ENCODE measurements at places on chromosomes 1 and 21.

DNA sequence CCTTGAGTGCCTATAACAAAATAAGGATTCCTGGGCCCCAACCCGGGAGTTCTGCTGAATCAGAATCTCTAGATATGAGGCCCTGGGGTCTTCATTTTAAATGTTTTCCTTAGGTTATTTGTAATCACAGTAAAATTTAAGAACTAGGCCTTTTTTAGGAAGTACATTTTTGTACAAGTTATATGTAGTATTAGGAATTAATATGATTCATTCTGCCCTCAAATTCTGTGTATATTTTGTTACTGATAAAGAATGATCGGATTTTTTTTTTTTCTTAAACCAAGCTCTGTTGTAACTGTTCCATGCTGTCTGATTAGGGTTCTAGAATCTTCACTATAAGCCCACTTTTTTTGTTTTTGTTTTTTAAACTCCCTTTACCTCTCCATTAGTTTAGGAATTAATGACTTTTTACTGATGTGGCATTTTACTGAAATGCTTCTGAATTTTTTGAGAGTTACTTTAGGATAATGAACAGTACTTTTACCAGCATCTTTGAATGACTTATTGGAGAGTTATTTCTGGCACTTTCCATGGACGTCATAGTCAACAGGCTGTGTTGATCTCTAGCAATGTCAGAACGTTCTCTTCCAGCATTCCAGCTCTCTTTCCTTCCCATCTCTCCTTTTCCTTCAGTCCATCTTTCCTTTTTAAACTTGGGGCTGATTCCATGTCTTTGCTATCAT lies 48.3 kb downstream of the CLIC4 start:
- DNase-seq = no peak

GRCh38 chr21:44742418-44743153 lies 31.2 kb upstream of the TSPEAR start:
- DNase-seq = no peak

- no peak for DNase-seq
These were observed 3.2 kb downstream of the TBX15 start for GRCh38 chr1:118984722-118985639.

DNA sequence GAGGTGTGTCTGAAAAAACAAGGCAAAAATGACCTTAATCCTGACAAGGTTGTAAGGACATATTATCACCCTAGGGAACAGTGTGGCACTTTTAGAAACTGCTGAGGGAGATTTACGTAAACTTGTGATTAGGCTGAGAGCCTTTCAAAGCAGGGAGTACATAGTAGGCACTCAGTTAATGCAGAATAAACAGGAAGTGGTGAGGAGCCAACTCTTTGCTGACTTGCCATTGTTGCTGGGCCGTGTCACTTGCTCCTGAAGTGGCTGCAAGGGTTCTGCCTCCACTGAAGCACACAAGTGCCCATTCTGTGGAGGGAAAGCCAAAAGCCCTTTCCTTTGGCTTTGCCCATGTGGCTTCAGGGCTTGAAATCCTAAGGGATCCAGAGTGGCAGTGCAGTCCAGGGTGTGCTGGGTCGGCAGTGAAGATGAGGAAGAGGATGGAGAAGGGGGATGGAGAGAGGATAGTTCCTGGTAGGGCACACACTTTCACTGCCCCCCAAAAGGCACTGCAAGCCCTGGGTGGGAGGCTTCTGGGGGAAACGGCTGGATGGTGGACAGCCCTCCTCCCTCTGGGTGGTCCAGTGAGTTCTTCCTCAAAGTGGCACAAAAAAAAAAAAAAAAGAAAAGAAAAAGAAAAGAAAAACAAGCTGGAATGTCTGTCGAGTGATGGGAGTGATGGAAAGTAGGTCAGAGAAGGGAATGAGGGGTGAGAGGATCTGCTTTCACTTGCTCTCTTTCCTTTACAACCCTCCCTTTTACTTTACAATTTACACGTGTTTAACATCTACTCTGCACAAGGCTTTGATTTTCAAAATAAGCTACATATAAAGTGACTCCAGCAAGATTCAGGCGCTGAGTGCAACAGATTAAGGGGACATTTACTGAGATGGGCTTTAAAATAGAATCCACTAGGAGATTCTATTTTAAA lies 13.7 kb upstream of the RHEX start:
- no peak for DNase-seq

- no peak for DNase-seq
These were observed 54.6 kb upstream of the PRDX6 start for GRCh38 chr1:173422456-173422976.

DNA sequence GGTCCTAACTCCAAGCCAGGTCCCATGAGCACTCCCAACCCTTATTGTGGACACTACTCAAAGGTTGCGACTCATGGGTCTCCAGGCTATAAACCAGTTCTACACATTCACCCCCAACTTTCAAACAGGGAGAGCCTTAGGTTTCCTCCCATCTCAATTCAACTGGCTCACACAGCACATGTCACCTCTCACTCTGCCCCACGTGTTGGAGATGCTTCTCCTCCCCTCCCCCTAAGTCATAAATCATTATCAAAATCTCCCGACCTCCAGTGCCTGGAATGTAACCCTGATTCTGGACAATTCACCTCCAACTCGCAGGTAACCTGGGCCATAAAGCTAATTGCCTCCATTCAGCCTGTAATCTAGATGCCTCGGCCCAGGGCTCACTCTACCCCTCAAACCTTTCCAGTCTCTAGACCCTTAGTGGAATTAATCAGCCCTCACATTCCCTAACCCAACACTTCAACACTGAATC lies 595 bp downstream of the AK2 start:
- no peak for DNase-seq

DNA sequence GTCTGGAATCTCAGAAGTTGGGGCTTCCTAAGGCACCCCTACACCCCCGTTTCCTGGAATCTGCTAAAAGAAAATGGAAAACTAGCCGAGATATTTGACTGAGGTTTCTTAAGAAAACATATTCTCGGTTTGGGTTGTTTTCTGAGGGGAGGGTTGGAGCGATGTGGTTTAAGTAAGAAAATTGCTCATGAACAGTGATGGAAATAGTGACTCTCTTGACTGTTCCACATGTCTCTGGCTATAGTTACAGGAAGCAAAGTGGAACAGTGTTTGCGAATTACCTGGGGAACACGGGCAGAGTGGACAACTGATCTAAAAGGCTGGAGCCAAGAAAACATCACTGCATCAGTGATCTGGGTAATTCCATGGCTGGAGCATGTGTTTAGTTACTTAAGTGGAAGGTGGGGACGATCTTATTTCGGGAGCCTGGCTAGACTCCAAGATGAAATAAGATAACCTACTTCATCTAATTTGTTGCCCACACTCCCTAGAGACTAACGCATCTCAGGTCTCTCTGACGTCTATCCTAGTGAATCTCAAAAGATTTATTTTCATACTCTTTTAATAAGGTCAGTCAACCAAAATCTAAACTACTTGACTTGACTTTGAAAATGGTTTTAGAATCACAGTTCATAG lies 92.4 kb downstream of the KCNJ15 start:
- no peak for DNase-seq

DNA sequence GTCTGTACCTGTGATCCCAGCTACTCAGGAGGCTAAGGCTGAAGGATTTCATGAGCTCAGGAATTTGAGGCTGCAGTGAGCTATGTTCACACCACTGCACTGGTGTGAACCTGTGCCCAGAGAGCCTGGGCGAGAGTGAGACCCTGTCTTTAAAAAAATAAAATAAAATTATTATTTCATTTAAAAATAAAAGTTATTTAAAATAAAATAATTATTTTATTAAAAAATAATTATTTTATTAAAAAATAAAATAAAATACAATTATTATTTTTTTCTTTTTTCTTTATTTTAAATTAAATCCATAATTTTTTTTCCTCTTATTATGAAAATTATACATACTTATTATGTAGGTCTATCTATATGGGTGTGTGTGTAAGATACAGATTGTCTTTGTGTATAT lies 53.6 kb downstream of the LHX9 start:
- no peak for DNase-seq

DNA sequence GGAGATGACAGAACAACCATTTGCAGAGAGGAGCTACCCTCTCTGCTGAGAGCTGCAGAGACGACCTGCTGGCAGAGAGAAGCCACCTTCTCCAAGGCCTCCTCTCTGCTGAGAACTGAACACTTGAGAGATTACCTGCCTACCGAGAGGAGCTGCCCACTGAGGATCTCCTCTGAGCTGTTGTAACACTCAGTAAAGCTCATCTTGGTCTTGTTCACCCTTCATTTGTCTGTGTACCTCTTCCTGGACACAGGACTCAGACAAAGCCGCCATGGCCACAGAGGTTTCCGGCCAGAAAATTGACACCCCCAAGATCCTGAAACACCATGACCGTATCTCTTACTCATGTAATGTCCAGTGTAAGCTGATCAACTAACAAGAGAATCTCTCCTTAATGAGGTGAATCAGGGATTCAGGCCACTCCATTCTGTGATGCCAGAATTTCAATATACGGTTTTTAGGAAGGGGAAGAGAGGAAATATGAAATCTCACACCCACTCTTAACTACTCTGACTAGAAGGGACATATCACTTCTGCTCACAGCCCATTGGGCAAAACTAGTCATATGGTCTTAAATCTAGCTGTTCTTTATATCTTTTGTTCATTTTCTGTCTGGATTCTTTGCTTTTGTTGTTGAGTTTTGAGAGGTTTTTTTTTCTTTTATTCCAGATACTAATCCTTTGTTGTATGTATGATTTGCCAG lies 83.8 kb downstream of the RHOU start:
- no peak for DNase-seq

DNA sequence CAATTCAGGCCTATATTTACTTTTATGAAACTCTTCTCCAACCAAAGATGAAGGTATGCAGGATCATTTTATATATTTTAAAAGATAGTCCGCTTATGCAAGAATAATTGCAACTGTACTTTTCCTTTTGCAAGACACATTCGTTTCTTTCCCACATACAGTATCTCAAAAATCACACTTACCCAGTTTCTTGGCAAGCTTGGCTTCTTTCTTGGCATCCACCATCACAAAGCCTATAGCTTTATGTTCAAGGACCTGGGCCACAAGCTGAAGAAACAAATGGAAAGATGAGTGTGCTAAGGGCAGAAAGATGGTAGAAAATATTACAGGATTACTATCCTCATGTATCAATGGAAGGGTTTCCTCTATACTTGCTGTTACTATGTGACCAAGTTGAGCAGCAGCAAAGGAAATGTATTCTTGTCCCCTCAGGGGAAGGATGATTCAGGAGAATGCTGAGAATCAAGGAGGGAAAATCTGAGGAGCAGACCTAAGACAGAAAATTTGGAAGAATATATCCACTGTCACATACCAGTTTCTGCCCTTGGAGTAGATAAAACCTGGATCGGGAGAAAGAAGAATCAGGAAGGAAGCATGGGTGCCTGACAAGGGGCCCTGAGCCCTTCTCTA lies 23.8 kb downstream of the CASQ2 start:
- no peak for DNase-seq

DNA sequence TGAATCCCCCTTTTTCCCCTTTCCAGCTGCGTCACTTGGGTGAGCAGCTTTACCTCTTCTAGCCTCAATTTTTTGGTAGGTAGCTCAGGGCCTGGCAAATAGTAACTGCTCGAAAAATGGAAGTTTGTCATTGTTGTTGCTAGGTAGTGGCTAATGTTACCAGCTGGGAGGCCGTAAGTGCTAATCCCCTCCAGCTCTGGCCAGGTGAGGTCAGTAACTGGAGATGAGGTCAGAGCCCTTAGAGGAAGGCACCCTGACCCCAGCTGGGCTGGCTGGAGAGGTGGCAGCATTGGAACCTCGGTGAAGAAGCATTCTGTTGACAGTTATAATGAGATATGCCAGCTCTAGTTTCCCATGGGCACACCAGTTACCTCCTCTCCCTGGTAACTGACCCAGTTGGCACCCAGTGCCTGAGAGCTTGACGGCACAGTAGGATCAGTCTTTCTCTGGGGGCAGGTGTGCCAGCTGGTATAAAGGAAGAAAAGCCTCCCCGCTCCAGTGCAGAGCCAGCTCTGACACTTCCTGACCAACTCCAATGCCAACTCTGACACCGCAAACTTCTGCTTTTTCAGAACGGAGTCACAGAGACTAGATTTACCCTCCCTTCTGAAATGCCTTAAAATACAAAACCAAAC lies 35.0 kb upstream of the SLC2A1 start:
- DNase-seq = no peak

- no peak for DNase-seq
These were observed 12.7 kb upstream of the ZMYM6 start for GRCh38 chr1:35044431-35044830.

- no peak for DNase-seq
These were observed 6.5 kb upstream of the GRIK3 start for GRCh38 chr1:37040773-37041172.

DNA sequence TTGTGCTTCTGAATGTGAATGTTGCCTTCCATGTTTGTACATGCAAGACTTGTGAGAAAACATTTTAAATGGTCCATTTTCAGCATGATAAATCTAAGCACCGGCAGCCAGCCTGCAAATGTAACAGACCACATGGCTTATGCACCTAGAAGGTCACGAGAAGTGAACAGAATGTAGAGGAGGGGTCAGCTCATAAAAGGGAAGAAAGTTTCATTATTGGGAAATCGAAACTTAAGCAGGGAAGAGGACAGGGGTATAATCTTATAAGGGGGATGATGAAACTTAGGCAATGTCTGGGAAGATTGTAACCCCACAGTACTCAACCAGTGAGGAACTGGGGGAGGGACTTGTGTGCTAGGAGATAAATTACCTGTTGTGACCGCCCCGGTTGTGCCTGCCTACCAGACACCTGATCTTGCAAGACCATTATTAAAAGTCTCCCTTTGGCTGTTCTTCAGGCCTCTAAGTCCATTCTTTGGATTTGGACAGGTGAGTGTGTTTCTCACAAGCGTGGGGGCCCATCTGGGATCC lies 37.7 kb upstream of the VN1R5 start:
- no peak for DNase-seq

DNA sequence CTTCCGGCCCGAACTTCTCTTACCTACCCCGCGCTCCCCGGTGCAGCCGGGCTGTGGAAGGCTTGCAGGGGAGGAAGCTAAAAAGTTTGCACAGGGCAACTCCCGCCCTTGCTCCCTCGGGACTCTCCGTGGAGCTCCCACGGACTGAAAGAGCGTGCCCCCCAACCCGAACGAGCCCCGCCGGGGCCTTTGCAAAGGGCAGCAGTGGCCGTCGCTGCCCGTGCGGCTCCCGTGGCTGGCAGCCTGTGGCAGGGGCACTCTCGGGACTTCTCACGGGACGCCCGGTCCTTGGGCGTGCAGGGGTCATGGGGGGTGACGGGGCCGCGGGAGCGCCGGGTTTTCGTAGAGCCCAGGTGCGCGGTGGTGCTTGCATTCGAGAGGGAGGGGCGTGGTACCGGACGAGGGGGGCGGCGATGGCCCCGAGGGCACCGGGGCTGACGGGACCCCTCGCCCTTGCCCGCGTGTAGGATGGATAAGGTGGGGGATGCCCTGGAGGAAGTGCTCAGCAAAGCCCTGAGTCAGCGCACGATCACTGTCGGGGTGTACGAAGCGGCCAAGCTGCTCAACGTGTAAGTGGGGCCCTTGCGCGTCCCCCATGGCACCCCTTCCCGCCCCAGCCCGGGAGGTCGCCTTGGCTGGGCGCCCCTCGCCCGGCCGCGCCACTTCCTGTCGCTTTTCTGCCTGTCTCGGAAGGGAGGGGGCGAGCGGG lies 711 bp downstream of the GADD45A start:
- peak; percentile 39 for DNase-seq

GRCh38 chr1:179824265-179824664 lies 53.3 kb downstream of the TOR1AIP2 start:
- no peak for DNase-seq

GRCh38 chr1:95396557-95396956 lies 162.5 kb downstream of the RWDD3 start:
- no peak for DNase-seq

- DNase-seq = no peak
These were observed 33.6 kb downstream of the LRRN2 start for GRCh38 chr1:204651843-204652421.

All from stimulated activated CD4-positive, alpha-beta T cell treated with anti-CD3 and anti-CD28 coated beads, Interleukin-1b, Interleukin-23, amount 100 ng/mL, for 1 hour (primary cell).